Ovary (tissue), 10 donors: ENCODE measurements at places on chromosomes 11 and 22. TPM values are rescaled to one million over a fixed set of nuclear protein-coding genes. Genes with fewer than 3 reads are reported as not detected.

The CHADL gene
- polyA plus RNA-seq = 4.4 TPM

The CEND1 gene
- polyA plus RNA-seq = 0.07 TPM

The ANO1 gene
- 2.1 TPM for polyA plus RNA-seq

The PHOX2A gene
- not detected for polyA plus RNA-seq

The CD3E gene
- polyA plus RNA-seq = 0.94 TPM

The TPBGL gene
- polyA plus RNA-seq = 0.19 TPM

The PKDREJ gene
- 0.08 TPM for polyA plus RNA-seq

The SRPRA gene
- polyA plus RNA-seq = 115 TPM
